H1 (cell line): ENCODE measurements at places on chromosomes 2 and 18. TPM values are rescaled to one million over a fixed set of nuclear protein-coding genes. Genes with fewer than 3 reads are reported as not detected.

DNA sequence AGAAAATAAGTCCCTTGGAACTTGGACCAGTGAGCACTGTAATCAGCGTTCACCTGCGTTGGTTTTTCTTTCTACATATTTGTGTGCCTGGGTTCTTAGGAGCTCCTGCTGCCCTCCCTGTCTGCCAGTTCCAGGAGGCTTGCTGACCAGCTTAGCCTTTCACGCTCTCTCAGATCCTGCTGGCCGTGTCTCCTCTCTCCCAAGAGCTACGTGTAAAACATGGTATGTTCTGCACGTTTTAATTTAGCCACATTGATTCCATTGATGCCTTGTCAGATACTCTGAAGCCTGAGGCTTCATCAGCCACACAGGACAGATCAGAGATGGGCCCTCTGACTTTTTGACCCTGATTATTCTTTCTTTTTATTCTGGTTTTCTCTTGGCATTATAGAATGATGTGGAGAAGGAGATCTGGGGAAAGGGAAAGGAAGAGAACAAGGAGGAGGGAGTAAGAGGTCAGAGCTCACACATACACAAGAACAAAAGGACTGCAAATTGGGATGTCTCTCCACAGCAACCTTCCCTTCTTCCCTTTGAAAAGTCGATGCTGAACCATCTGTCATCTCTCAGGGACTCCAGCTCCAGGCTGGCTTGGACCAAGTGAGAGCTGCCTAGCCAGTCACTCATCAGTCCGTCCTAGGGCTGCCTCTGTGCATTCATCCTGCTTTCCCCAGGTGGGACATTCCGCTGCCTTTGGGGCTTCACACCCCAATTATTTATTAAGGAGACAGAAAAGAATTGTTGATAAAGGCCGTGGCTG is 152.8 kb downstream of the PIK3C3 start:
- no peak for DNase-seq

CDCA7 gene
- 62.2 and 64.4 TPM in 2 replicates for polyA plus RNA-seq

DNA sequence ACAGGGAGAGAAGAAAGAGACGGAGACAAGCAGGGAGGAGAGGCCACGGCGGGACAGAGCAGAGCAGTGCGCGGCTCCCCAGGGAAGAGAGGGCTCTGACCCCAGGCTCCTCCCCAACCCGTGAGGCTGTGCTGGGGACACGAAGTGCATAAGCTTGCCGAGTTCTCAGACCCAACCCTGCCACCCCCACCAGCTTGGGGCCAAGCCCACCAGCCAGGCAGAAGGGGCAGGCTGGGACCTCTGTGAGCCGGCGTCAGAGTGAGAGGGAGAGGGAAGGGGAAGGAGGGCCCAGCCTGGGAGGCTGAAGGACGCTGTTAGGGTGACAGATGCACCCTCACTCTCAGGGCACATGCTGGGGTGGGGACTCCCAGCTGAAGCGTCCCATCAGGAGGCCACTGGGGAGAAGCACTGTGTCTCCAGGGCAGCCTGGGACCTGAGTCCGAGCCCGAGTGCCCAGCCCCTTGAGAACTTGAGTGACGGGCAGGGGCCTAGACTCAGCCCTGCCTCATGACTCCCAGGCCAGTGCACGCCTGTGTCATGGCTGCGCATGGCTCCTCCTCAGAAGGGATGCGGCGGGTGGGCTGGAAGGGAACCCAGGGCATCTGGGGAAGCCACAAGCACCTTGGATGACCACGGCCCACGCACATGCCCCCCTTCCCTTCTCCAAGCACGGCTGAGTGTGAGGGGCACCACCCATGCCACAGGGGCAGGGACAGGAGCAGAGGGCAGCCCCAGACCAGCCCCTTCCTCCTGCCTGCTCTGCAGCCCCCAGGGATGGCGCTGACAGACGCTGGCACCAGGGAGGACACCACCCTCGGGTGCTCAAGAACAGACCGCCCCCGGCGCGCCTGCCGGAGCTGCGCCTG is 31.0 kb downstream of the MTERF4 start:
- DNase-seq: no peak

MTCL1 gene
- 16.6 and 19.8 TPM in 2 replicates for polyA plus RNA-seq
